ENCODE measurements at places on chromosomes 3 and 15.

DNA sequence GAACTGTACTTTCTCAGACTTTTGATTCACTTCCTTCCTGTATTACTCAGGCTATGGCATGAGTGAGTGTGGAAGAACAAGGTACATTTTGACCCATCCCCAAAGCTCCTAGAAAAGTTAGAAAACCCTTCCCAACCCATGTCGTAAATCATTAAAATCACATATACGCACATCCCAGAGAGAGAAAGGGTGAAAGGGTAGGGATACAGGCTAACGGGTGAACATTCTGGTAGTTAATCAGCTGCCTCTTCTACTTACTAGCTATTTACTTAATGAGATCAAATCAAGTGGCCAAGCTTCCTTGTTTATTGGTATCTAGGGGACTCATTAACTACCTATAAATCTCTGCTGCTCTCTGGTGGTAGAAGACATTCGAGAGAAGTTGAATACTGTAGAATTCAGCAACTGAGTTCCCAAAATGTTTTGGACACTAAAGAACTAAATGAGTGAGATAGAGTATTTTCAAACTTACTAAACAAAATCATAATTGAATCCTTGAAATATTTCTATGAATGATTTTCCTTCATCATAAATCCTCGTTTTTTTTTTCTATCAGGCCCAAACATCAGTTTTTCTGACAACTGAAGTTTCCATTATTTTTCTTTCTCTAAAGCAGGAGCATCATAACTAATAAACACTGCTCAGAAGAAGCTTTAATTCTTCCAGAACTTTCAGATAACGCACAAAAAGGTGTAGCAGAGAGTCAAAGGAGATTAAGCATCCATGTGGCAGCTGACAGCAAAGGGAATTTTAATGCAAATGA, 124.2 kb downstream of the IMPG2 start:
- DNase-seq = no peak

- no peak for DNase-seq
These were observed 6.5 kb upstream of the PLSCR1 start for GRCh38 chr3:146550743-146551510.

- peak; percentile 51 for DNase-seq
These were observed 322.2 kb upstream of the SATB1 start for GRCh38 chr3:18747383-18747782.

- no peak for DNase-seq
These were observed 38.4 kb downstream of the CFAP100 start for GRCh38 chr3:126433105-126433430.

GRCh38 chr15:101647251-101647650, 4.9 kb downstream of the TM2D3 start:
- DNase-seq = no peak

DNA sequence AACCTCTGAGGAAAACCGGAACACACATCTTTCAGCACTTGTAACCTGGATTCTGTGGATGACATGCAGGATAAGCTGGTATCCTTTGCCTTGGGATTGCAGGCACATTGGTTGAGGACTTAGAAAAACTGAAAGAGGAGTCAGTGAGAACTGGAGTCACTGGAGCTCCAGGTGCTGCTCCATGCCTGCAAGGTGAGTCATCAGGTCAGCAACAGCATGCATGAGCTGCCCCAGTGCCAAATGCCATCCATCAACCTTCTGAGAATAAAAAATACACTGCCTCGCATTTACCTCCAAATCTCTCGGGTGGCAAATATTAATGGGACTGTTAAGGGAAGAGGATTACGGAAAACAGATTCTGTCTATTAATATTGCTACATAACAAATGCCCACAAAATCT, 729.1 kb downstream of the NTRK3 start:
- DNase-seq = no peak

- DNase-seq = no peak
These were observed 632.2 kb downstream of the MAGI1 start for GRCh38 chr3:65406470-65406869.

GRCh38 chr3:195032955-195033354, 238.0 kb downstream of the XXYLT1 start:
- DNase-seq = no peak

DNA sequence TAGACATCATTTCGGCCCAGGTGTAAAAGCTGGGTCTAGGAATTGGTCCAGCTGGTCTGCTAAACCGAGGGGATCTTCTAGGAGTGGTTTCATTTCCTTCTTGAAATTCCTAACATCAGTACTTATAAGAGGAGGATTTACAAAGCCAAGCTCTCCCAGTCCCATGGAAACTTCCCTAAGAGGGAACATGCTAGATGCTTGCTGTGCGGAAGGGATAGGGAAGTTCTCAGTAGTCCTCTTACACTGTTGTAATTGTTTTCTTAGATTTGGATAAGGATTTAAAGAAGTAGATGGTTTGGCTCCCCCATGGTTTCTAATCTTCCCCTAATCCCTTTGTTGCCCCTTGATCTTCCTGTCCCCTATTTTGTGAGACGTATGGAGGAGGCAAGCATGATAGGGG, 89.7 kb upstream of the XCR1 start:
- DNase-seq = no peak

DNA sequence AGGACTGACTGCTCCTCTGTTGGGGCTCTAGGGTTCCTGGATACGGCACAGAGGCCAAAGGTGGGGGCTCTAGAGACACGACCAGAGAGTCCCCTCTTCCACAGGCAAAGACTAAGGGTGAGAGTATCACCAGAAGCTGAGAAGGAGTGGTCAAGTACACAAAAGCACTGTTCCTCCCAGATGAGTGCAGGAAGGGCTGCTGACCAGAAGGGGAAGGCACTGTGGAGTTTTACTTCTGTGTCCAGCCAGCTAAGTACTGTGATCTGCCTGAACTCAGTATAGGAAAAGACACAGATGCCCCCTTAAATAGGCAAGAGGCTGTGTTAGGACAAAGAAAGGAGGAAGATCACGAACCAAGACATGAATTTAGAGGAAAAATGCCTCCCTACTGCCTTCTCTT, 11.7 kb downstream of the MRPS11 start:
- DNase-seq = no peak

DNA sequence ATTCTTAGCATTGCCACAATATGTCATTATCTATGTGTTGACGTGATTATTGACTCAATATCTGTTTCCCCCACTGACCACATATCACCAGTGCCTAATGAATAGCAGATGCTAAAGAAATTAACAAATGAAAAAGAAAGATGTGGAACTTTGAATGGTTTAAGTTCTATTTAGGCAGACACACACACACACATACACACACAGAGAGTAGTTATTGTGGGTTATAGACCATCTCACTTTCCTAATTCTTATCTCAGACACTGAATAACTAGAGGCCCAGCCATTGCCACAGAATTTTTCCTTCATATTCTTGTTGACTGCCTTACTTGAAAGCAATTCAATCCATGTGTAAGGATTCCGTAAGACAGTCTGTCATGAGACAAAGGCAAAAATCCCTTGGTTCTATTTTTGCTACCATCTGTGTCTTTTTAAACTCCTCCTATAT, 61.9 kb upstream of the PHLDB2 start:
- no peak for DNase-seq

DNA sequence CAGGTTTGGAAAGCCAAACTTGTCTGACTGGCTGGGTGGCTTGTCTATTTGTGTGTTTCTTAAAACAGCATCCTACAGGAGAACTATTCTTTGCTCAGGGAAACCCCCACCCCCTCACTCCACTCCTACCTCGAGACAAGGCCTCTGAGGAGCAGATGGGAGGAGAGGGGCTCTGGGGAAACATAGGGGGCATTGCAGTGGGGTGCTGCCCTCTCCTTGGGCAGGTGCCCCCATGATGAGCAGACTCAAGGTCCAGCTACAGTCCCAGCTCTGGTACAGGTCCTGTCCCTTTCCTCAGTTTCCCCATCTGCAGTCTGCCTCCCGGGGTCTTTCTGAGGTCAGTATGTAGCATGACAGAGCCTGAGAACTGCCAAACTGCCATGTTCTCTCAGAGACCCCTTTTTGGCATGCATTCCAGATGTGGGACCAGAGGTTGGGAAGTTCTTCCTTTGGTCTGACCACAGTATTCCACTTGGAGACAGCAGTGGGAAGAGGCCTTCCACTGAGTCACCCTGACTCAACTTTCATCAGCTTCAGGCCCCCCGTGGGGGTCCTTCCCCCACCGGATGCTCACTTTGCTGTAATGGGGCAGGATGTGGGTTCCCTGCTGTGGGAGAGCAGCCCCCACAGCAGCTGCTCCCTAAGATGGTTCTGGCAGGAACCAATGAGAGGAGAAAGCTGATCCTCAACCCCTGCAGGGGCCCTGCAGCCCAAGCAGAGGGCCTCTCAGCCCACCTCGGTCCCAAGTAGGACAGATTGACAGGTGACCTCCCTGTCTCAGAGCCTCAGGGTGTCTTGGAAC, 32.3 kb upstream of the CYP11A1 start:
- DNase-seq = no peak

GRCh38 chr3:169865176-169865767, 4.5 kb downstream of the LRRC31 start:
- DNase-seq = no peak

DNA sequence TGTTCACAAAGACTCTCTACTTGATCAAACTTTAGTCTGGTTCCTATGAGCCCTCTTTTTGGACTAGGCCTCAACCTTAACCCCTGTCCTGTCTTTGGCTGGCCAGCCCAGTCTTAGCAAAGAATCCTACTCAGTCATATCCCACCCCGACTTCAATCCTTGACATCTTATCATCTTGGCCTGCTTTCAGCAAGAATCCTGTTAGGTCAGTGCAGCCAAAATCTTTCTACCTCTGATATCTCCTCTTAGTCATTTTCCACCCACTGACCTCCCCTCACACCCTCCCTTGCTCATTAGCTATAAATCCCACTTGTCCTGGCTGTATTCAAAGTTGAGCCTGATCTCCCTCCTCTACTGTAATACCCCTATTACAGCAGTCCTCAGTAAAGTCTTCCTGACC, 286.1 kb downstream of the MAGI1 start:
- no peak for DNase-seq

- no peak for DNase-seq
These were observed 3.6 kb upstream of the DAZL start for GRCh38 chr3:16608816-16609215.

DNA sequence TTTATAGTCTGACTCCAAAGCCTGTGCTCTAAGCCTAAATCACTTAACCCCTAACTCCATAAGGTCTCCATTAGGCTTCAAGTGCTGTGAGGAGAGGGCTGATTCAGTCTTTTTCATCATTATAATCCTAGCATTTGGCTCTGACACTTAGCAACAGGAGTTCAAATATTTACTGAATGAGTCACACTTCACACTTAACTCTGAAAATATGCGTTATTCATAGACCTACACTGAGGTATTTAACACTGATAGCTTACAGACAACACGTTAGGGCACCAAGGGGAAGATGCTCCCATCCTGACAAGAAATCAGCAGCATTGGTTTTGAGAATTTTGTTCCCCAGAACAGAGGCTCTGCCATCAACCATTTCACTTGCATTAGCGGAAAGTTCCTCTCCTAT, 53.5 kb downstream of the MSL2 start:
- DNase-seq = no peak

GRCh38 chr15:37771465-37771864, 163.0 kb upstream of the TMCO5A start:
- DNase-seq = no peak

DNA sequence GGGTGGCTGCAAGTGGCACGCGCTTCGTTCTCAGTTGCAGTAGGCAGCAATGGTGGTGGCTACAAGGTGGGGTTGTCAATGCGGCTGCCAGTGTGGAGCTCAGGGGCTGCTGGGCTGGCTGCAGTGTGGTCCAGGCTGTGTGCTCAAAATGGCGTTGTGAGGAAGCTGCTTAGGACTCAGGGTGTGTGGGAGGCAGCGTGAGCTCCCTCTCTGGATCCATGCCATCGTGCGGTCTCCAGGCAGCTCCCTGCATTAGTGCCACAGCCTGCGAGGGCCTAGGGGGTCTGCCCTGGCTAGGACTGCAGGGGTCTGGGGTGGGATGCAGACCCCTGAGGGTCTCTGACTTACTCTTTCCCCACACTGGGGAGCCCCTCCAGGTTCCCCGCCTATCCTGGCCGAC, 397.2 kb downstream of the OCA2 start:
- no peak for DNase-seq

DNA sequence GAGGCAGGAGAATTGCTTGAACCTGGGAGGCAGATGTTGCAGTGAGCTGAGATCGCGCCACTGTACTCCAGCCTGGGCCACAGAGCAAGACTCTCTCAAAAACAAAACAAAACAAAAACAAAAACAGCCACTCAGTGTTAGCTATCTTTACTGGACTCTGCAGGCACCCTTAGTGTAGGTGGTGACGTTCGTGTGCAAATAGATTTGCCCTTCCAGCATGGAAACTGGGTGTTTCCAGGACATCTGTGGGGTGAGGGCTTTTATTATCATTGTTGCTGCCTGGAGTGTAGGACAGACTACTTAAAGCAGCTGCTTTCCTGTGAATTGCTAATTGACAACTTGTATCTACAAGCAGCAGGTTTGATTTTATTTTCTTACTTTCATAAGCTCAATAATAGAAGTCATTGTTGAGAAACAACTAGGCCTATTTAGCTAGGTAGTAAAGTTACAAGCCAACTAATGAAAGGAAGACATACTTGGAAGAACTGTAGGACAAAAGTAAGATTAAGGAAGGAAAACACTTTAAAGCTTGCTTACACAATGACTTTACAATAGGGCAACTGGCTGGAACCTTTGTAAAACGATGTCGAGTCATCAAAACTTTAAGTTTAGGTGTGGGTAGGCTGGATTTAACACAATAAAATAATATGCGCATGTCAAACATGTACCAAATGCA, 25.4 kb upstream of the SPPL2A start:
- no peak for DNase-seq

- DNase-seq = no peak
These were observed 11.9 kb upstream of the TF start for GRCh38 chr3:133734305-133734704.

GRCh38 chr3:194245975-194246561, 105.1 kb downstream of the CPN2 start:
- no peak for DNase-seq

GRCh38 chr3:94187697-94188096, 124.8 kb downstream of the NSUN3 start:
- DNase-seq = no peak

DNA sequence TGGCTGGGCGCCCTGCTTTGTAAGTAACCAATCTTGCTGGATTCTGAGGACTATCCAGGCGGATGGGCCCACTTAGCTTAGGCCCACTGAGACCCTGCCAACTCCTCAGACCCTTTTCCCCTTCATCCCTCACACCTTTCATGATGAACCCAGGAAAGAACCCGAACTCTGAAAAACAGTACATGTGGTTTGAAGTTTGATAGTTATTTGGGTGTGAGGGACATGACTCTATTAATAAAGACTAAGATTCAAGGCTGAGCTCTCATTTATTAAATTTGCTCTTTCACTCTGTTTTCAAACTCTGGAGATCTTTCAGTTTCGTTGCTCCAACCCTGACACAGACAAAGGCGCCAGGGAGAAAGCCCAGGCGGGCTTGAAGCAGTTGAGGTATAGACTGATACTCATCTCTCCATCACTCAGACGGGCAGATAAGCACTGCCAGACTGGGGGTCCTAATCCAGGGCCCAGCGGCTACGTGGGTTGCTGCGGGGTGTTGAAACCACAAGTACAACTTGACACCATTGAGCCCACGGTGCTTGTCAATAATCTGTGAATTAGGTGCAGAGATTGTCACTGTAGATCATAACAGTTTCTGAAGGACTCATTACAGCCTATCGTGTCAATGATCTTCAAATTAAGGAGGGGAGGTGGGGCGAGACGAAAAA, 7.2 kb upstream of the SOX2 start:
- DNase-seq = no peak
